ENCODE measurements at places on chromosomes 13 and 19.

GRCh38 chr13:89970353-89970709 lies 1377.2 kb upstream of the MIR17HG start:
- no peaks in the 10 kb centered on the region for H3K4me1 ChIP-seq
- no peaks in the 10 kb centered on the region for H3K27me3 ChIP-seq
- no peaks in the 10 kb centered on the region for H3K36me3 ChIP-seq
- no peak overlapping the region for H3K4me3 ChIP-seq

GRCh38 chr19:14871619-14872230 lies 14.2 kb downstream of the OR7A17 start:
- no peak overlapping the region for H3K4me3 ChIP-seq
- no peaks in the 10 kb centered on the region for H3K27me3 ChIP-seq
- H3K4me1 ChIP-seq, result no peaks in the 10 kb centered on the region
- no peak for DNase-seq

GRCh38 chr13:26910754-26911465 lies 150.3 kb upstream of the GPR12 start:
- DNase-seq, result no peak
- no peak overlapping the region for H3K27ac ChIP-seq
- H3K27me3 ChIP-seq, result no peaks in the 10 kb centered on the region
- H3K4me3 ChIP-seq, result no peak overlapping the region
- H3K36me3 ChIP-seq, result no peaks in the 10 kb centered on the region

DNA sequence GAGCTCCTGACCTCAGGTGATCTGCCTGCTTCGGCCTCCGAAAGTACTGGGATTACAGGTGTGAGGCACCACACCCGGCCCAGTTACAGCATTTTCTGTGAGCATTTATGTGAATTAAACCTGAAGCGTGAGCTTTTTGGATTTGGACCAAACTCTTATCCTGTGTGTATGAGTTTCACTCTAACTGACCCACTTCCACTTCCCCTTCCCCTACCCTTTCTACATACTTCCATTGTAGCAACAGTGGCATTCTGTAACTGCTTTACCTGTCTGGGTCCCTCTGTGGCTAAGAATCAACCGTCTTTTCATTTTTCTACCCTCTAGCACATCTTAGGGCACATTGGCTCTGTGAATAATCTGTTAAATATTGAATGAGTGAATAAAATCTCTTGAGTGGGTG lies 16.2 kb downstream of the FRY start:
- no peaks in the 10 kb centered on the region for H3K27me3 ChIP-seq
- peaks cover 4% of the 10 kb centered on the region for H3K4me1 ChIP-seq
- DNase-seq, result no peak
- H3K27ac ChIP-seq, result no peak overlapping the region

GRCh38 chr19:1102407-1103131 lies 1.2 kb upstream of the GPX4 start:
- H3K27me3 ChIP-seq, result no peaks in the 10 kb centered on the region
- H3K4me1 ChIP-seq, result peaks cover 80% of the 10 kb centered on the region
- H3K36me3 ChIP-seq, result peaks cover 17% of the 10 kb centered on the region
- peak overlapping the region; percentile 99 for H3K27ac ChIP-seq

Measured in thoracic aorta (tissue), 2 donors.